Dermis microvascular lymphatic vessel endothelial cell (primary cell): ENCODE measurements at places on chromosomes 7 and 10. TPM values are rescaled to one million over a fixed set of nuclear protein-coding genes. Genes with fewer than 3 reads are reported as not detected.

The HECW1 gene
- not detected in 2 replicates for total RNA-seq

The ZNF727 gene
- 0.13 and 0.25 TPM in 2 replicates for total RNA-seq

The SPDYE18 gene
- 0.26 and 0.38 TPM in 2 replicates for total RNA-seq

The CNPY1 gene
- not detected in 2 replicates for total RNA-seq

The COL1A2 gene
- total RNA-seq: 0.39 and 9.2 TPM in 2 replicates

The DKK1 gene
- total RNA-seq: 11.8 and 12.7 TPM in 2 replicates

The CALML3 gene
- not detected in 2 replicates for total RNA-seq

The TMEM168 gene
- total RNA-seq: 11.3 and 17.1 TPM in 2 replicates

The CTAGE4 gene
- total RNA-seq: 0.13 TPM in 1 of 2 replicates, not detected in the other

The GARIN1A gene
- total RNA-seq: under 0.01 and 0.25 TPM in 2 replicates

The ELN gene
- total RNA-seq: 6.2 and 31.0 TPM in 2 replicates

DNA sequence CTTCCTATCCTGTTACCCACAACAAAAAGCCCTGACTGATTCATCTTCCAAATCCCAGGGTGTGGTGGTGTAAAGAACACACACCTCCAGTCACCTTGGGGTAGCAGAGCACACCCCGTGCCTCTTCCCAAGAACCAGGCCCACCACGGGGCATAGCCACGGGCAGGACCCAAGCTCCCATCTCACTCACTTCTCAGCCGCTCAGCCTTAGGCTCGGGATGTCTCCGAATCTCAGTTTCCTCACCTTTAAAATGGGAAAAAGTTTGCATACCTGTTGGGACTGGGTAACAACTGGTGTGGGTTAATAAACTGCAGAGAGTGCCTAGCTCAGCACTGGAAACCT, 139.0 kb downstream of the FGFR2 start:
- no peak for DNase-seq

- DNase-seq: peak; percentile 38
Measured at GRCh38 chr10:118045837-118046394, 825 bp downstream of the RAB11FIP2 start.

DNA sequence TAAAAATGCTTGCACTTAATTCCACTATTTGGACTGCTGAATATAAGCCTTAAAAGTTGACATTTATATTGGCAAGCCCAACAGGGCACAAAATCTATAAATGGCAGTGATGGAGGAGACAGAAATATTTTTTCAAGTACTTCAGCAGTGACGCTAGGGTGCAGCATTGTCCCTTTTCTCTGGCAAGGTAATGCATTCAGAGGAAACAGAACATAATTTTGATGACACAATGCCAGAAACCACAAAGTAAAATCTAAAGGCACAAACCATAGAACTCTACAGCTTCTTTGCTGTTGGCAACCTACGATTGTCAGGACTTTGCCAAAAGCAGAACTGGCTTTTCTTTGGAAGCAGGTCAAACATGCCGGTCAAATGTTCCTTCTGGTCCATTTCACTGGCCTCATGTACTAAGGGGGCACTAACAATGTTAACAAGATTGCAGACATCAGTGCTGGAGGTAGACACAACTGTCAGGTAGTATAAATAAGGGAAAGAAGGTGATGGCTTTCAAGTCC, 30.9 kb upstream of the FAM133B start:
- DNase-seq: peak; percentile 92

DNA sequence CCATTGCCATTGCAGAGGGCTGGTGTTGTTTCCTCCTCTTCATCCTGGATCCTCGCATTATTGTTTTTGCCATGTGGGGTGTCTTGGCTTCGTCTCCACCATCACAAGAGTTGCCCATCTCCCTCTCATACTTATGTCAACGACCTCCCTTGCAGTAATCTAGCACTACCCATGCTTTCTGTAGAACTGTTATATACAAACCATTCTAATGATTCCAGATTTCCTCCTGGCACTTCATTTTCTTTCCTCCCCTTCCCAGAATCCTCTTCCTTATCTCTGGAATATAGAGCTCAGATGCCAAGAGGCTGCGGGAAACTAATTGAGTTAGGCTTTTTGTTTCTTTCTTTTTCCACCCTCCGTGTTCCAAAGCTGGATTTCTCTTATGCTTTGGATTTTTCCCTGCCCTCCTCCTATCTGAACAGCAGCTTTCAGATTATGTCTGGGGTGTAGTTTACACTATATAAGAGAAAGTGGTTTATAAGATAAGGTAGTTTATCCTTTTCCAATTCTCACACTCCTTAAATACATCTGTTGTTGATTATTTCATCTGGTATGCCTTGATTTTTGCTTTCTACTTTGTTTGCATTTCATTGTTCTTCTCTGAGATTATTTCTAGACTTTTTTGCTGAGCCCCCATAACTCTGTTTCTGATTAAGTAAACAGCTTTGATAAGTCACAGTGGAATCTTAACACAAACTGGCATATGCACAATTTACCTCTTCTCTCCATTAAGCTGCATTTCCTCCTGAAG, 264.1 kb downstream of the BICC1 start:
- DNase-seq: no peak

DNA sequence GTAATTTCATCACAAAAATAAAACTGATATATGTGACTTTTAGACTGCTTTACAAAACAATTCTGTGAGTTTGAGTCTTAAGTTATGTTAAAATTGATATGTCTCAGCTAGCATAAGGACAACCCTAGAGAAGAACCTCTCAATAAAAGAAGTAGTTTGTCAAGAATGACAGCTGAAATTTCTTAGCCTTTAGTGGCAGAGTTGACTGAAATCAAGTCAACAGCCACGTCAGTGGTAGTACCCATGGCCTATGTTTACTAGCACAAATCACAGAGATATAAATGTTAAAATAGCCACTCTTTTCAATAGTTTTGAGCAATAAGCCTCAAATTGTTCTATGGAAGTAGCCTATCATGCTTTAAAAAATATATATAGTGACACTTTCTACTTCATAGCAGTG, 138.9 kb upstream of the FERD3L start:
- DNase-seq: no peak

GRCh38 chr10:10533437-10533836, 484.2 kb upstream of the CELF2 start:
- no peak for DNase-seq

GRCh38 chr10:59995862-59996261, 89.5 kb upstream of the CCDC6 start:
- DNase-seq: no peak

DNA sequence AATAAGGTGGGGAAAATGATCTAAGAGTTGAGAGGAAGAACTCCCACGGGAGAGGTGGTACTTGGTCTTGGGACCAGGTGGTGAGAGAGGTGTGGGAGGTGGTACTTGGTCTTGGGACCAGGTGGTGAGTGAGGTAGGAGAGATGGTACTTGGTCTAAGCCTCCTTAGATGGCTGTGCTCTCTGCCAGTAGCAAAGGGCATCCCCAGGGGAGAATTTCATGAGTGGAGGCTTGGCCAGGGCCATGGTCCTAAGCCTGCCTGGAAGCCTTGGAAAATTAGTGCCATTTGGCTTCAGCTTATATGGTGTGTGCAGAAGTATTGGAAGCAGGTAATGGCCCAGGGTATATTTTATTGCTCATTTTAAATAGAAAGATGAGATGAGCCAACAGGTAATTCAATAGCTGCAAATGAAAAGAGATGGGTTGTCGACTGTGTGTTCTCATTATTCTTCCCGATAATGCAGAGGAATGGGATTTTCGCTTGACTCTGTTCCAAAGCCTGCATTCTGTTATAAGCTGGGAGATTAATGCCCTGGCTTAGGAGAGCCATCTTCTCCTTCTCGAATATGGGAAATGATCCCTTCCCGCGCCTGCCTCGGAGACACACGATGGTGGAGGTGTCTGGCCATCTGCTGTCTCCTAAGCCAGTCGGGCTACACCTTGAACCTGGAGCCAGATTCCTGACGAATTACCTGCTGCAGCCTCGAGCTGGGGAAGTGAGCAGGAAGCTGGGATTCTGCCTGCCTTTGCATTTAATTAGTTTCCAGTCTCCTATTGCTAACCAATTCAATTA, 287.8 kb downstream of the GALNT17 start:
- no peak for DNase-seq

DNA sequence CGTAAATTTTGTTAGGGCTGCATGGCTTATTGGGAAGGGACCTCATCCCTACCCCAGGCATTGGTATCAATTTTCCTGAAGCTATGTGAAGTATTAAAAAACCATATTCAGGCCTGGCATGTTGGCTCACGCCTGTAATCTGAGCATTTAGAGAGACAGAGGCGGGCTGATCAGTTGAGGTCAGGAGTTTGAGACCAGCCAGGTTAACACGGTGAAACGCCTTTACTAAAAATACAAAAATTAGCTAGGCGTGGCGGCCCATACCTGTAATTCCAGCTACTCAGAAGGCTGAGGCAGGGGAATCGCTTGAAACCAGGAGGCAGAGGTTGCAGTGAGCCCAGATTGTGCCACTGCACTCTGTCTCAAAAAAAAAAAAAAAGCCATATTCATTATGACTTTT, 7.1 kb downstream of the TASOR2 start:
- no peak for DNase-seq

DNA sequence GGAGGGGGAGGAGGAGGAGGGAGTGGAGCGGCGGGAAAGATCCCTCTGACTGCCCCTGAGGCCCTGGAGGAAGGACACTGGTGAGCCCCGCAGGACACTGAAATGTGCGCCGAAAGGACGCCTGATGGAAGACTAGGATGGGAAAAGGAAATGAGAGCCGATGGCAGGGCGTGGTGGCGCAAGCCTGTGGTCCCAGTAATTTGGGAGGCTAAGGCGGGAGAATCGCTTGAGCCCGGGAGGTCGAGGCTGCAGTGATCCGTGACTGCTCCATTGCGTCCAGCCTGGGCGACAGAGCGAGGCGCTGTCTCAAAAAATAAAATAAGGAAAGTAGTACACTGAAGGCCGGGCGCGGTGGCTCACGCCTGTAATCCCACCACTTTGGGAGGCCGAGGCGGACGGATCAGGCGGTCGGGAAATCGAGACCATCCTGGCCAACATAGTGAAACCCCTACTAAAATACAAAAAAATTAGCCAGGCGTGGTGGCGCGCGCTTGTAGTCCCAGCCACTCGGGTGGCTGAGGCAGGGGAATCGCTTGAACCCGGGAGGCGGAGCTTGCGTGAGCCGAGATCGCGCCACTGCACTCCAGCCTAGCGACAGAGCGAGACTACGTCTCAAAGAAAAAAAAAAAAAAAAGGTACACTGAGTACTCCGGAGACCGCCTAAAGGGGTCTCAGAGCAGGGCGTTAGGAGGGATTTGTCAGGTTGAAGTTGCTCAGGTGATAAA, 561 bp upstream of the HNRNPF start:
- DNase-seq: peak; percentile 43

- no peak for DNase-seq
Measured at GRCh38 chr10:18252086-18252485, 111.9 kb downstream of the CACNB2 start.

- no peak for DNase-seq
Measured at GRCh38 chr7:42194238-42194637, 42.8 kb downstream of the GLI3 start.

DNA sequence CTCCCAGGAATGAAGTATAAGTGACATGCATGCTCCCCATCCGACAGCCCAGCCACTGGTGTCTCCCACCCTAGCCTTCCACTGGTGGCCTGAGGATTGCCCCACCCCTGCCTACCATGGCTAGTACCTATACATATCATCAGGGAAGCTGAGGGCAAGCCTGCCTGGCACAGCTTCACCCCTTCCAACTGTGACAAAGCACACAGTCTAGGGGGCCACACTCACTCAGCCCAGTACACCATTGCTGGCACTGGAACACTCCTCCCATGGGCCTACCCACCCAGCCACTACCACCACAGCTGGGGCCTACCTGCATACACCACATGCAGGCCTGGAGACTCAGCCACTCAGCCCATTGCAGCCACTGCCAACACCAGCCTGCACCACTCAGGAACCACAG, 393.1 kb upstream of the STEAP1 start:
- no peak for DNase-seq

GRCh38 chr7:7688956-7689355, 29.5 kb downstream of the RPA3 start:
- no peak for DNase-seq

DNA sequence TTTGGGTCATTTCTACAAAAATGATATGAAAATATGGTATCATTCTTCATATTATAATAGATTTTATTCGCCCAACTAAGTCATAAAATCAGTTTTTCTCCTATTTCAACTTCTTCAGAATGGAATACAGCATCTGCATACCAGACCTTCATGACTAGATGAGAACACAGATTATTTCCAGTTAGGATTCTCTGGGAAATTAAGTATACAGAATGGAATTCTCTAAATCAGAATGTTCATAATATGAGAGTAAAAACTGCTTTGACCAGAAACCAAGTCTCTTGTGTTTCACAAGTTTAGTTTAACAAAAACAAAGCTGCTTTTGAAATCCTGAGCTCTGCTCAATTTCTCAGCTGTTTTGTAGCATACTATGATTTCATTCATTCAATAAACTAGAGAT, 160.3 kb upstream of the SEMA3A start:
- no peak for DNase-seq

GRCh38 chr10:98256692-98257091, 11.3 kb downstream of the LOXL4 start:
- DNase-seq: no peak

DNA sequence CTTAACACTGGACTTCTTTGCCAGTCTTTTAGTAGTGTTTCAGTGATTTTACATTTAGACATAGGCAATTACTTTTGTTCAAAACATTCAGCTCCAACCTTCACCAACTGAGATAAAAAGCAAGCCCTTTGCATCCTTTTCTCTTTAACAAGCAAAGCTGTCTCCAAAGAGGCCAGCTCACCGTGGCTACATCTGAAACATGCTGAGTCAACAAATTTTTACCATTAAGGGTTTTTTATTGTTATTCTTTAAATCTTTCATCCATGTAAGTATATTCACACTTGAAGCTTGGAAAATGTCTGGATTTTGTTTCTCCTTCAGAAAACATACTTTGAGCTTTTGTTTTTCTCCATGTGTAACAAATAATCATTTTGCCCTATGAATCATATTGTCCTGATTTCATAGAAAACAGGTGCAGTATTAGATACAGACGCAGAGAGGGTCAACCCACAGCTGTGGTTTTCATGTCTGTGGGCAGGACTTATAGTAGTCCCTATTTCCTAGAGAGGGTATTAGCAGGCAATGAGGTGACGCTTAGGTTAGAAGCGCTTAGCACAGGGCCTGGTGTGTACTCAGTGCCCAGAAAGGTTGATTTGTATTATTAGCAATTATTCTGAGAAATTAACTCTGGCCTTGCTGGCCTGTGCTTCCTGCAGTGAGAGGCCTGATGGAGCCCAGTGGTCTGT, 99.5 kb downstream of the MKI67 start:
- peak; percentile 56 for DNase-seq
